ENCODE measurements at places on chromosomes 4 and X. TPM values are rescaled to one million over a fixed set of nuclear protein-coding genes. Genes with fewer than 3 reads are reported as not detected.

DNA sequence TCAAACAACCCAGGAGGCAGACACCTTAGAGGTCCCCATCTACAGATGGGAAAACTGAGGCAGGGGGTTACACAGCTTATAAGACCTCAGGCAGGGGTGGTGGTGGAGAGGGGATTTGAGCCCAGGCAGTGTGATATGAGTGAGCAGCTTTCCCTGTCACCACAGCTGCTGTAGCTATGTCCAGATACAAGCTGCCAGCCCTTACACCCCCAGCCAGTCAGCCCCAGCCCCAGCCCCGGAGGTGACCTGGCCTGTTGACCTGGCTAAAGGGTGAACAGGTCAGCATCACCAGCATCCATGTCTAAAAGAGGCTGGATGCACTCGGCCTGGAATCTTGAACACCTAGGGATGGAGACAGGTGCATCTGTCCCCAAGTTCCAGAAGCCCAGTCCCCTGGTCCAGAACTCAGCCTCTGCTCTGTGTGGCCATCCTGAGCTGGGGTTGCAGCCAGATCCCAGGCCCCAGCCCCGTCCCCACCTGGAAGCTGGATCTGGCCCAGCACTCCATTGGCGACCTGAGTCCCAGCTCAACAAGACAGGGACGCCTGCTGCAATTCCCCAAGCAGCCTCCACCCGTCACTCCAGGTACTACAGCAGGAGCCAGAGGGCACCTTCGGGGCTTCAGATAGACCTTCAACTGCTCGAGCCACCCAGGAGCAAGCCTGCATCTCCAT, 89.5 kb downstream of the JAKMIP1 start:
- no peak for DNase-seq

DNA sequence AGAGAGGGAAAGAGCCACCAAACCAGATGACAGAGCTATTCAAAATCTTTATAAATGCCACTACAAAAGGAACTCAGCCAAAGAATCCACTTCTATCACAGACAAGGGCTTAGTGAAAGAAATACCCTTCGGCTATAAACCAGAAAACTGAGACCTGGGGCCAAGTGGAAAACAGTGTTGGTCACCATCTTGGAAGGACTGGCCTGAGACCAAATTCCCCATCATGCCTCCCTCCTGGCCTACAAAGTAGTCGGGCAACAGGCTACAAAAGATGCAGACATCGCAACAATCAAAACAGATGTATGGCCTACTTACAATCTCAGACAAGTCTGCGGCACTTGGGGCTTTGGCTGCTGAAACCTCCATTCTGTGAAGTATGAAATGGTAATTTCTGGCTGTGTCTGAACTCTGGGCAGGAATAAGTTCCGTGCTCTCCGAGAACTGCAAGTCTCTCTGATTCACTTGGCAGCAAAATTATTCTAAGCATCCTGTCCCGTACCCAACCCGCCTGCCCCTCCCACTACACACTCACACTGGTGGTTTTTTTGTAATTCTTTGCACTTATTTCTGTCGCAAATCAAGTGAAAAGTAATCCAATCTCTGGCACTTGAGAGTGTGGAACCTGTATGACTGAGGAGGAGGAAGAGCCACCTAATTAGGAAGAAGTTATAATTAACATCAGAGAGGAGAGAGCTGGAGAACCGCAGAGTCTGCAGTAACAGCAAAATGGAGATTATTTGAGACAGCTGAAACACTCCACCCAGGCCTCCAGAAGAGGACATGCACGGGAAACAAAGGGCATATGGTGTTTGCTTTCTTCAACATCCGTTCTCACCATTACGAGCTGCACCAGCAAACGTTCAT, 87.8 kb downstream of the SH3KBP1 start:
- peak; percentile 37 for DNase-seq

DNA sequence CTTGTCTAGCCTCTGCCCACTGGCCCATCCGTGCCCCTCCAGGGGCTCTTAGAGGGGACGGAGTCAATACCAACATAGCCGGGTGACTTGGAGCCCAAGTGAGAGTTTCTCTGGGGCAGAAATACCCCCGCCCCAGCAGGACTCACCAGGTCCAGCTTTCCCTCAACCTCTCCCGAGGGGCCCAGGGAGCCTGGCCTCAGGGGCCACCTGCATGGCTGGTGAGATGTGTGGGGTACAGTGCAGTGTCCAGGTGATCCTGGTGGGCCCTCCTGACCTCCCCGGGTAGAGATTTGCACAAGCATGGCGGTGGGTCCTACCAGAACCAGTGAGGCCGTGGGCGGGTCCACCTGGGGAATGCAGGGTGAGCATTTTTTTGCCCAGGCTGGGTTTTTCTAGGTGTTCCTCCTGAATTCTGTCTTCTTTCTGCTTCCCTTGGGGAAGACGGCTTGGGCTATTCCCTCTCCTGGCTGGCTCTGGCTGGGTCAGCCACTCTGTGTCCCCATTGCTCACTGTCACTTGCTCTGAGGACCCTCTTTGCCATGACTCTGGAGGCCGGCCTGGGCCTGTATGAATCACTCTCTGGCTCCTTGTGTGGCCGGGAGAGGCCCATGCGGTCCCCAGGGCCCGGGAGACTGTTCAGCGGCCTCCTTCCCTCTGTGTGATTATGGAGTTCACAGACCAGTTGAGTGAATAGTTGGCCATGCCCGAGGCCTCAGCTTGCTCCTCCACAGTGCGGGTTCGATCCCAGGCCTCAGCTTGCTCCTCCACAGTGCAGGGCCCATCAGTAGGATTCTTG, 71.0 kb upstream of the NKX1-1 start:
- DNase-seq, result no peak

GRCh38 chr4:87311684-87312083, 11.0 kb downstream of the HSD17B13 start:
- no peak for DNase-seq

DNA sequence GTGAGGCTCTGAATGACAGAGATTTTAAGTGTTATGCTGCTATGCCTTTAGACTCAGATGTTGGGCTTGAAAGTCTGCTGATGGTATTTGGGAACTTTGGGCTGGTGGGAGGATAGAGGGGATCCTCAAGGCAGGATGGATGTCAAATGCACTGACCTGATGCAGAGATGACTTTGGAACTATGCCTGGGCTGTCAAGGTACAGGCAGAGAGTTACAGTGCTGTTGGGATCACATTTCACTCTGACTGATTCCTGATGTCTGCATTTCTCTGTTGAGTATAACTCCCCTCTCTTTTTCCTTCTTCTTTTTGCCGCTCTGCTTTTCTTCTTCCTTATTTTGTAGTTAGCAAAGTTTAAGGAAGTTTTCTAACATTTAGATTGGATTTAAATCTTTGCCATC, 271.8 kb upstream of the ARX start:
- DNase-seq, result no peak

DNA sequence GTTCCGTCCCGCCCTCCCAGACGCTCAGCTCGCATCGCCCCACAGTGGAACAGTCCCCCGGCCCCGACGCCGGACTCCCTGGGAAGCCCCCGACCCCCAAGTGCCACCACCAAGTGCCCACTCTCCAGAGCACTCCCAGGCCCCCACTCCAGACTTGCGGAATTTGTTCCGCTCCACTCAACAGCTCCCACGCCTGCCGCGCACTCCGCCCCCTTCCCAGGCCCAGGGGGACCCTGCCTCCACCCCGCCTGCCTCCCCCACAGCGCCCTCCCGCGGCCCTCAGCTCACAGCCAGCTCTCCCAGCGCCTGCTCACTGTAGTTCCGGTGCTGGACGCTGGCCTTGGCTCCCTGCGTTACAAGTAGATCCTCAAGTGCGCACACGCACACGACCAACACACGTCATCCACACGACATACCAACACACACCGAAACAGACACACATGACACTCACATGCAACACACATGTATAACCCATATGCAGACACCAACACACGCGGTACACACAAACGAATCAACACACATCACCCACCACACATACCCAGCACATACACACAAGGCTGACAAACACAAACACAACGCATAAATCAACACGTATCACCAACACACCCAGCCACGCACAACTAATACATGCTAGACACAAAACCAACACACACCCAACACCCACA, 8.0 kb downstream of the MSX1 start:
- no peak for DNase-seq

DNA sequence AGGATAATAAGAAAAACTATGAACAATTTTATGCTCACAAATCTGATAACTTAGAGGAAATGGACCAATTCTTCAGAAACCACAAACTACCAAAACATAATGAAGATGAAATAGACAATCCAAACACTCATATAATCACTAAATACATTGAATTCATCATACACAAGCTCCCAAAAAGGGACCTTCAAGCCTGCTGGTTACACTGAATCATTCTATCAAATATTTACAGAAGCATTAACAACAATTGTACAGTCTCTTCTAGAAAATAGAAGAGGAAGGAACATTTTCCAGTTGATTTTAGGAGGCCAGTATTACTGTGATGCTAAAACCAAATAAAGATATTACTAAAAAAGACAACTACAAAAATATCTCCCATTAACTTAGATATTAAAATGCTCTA, 88.3 kb downstream of the IL15 start:
- DNase-seq, result no peak

DNA sequence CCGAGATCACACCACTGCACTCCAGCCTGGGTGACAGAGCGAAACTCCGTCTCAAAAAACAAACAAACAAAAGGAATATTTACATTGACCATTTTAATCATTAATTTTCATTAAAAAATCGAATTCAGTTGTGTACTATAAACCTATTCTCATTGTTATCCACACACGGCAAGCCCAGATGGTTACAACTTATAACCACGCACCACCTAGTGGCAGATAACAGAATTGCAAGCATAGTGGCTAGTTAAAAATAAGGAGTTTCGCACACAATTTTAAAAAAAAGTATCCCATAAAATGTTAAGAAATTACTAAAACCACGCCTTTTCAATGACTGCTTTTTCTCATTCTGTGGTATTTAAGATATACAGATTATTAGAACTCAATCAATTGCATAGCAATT, 25.4 kb downstream of the MBNL3 start:
- no peak for DNase-seq

DNA sequence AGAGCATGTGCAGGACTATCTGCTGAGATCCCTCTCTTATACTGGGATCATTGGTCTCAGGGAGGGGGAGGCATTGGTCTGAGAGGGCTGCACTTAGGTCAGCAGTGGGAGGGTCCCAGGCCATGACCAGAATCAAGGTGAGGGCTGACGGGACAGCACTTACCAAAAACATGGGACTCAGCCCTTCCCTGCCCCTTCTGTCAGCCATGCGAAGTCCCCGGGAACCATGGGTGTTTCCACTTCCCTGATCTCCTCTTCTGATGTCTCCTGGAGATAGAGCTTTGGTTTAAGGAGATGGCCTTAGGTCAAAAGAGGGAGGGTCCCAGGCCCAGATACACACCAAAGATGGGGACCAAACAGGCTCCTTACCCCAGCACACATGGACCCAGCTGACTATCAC, 12.9 kb upstream of the HSFX1 start:
- DNase-seq, result no peak

DNA sequence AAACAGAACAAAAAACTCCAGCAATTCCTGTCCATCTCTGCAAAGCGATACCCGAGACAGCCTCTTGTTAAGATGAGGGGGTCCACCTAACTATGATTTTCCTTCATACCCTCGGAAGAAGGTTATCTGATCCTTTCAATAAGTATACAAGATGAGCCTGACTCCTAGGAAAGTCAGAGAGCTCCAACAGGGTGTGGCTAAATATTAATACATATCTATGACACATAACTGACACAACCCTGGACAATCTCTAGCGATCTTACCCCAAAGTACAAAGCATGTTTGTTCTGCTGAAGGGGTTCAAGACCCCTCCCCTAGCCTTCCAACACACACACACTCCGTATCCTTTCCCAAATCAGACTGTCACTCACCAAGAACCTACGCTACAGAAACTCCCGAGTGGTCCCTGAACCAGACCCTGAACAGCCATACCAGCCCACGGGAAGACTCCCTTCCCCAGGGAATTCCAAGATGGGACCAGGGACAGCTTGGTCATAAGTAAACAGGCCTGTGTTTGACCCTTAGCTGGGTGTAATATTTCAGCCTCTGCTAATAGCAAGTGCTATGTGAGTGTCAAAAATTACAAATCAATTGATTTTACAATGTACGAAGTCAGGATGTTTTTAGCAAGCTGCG, 110.3 kb downstream of the PRKX start:
- no peak for DNase-seq

Gene SHROOM4
- total RNA-seq, result not detected
